T-helper 9 cell (primary cell): ENCODE measurements at places on chromosomes 2 and 18.

- no peak for DNase-seq
These were observed 42.4 kb downstream of the KLHL29 start for GRCh38 chr2:23427350-23427749.

DNA sequence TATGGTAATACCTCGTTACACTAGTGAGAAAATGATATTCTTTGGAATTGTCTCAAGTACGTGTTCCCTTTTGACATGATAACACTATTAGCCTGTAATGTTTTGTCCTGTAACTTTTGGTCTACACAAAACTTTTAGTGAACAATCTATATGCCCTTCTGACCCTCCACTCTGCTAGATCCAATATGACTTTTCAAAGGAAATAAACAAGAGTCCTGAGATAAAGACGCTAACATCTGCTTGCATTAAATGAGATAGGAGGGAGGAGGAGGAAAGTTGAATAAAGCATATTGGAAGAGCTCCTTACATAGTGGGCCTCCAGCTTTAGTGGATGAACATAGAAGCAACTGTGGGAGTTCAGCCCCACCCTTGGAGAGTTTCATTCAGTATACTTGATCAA lies 83.3 kb upstream of the CAVIN2 start:
- DNase-seq: no peak

DNA sequence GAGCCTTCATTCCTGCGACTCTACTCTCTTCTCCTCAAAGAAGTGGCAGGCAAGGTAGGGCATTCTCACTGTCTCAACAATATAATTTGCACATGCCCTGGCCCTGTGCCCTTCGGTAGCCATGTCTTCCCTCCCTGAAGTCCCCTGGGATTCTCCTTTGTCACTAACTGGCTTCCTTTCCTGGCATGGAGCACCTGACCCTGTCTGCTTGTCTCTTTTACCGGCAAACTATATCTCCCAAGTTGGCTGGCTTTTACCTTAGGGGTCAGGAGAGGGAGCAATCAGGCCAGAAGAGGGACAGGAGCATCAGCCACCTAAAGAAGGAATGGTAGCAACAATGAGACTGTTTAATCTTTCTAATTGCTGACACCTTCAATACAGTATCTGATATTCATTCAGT lies 51.9 kb upstream of the RMDN2 start:
- DNase-seq: no peak

GRCh38 chr2:77119333-77119732 lies 402.8 kb downstream of the LRRTM4 start:
- DNase-seq: no peak

DNA sequence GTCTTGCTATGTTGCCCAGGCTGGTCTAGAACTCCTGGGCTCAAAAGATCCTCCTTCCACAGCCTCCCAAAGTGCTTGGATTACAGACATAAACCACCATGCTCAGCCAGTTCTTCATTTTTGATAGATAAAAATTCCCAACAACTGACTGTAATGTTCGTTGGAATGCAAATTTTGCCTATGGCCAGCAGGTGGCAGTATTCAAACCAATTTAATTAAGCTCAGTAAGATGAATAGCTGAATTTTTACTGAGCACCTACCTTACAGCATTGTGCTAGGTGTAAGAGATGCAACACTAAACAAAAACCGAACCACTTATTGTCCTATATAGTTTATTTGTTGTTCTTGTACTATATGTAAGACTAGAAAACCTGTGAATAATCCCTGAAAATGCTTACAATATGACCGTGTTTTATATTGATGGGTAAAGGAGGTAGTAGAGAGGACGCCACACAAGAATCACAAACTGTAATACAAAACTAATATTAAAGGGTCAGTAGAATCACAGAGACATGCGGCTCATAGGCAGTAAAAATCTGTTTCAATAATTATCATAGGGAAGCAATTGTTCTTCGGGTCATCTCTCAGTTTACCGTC lies 8.2 kb upstream of the TMEM182 start:
- no peak for DNase-seq
